ENCODE measurements at places on chromosomes 16 and 17. TPM values are rescaled to one million over a fixed set of nuclear protein-coding genes. Genes with fewer than 3 reads are reported as not detected.

ITGA2B gene
- polyA plus RNA-seq = 1.1 TPM

SLC6A2 gene
- 0.62 TPM for polyA plus RNA-seq

GRCh38 chr16:47375423-47375822, 85.4 kb downstream of the ITFG1 start:
- no peak for DNase-seq

DNA sequence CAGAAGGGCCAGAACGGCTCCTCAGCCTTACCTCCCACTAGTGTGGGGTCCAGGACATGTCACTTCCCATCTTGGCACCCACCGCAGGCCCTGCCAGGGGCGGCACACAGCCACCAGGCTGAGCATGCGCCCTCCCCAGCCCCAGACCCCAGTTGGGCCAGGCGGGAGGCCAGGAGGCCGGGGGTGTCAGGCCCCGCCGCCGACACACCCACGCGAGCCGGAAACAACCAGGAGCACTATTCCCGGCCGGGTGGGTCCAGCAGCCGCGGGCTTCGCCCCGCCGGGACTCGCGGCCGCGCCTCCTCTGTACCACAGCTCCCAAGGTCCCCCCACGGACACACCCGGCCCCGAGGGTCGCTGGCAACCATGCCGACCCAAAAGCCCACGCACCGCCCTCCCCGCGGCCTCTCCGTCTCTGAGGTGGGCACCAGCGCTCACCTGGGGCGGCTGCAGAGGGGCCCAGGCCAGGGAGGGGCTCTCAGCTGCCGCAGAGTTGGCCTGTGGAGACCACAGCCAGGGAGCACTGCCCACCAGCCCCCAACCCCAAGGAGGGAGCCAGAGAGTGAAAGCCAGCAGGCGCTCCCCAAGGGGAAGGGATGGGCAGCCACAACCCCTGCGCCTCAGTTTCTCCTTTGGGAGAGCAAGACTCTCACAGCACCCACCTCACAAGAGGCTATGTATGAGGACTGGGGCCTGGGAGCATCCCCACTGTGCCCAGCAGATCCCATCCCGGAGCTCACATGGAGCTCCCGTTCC, 18.0 kb downstream of the B9D1 start:
- DNase-seq = no peak

GRCh38 chr16:27634779-27635178, 84.8 kb downstream of the KATNIP start:
- DNase-seq = no peak

- DNase-seq = no peak
Measured at GRCh38 chr17:80872001-80872500, 119.6 kb upstream of the CHMP6 start.

All from HepG2 (cell line).